ENCODE measurements at places on chromosomes 12 and 14. TPM values are rescaled to one million over a fixed set of nuclear protein-coding genes. Genes with fewer than 3 reads are reported as not detected.

The LALBA gene
- not detected for total RNA-seq

The IL22 gene
- total RNA-seq: not detected

The TGM1 gene
- 0.56 TPM for total RNA-seq

The WNT1 gene
- not detected for total RNA-seq

The RAB3IP gene
- total RNA-seq: 2.7 TPM

DNA sequence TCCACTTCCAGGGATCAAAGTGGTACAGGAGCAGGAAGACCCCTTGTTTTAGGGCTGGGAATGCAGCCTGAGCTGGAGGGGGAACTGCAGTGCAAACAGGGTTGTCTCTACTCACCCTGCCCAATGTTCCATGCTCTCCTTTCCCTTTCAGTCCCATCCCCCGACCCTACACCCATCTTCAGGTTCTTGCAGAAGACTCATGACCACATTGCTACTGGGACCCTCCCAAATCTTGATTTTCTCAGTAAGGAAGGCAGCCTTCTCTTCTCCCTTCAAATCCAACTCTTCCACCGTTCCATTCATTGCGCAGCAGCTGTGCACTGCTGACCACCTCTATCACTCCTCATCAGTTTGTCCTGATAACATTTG lies 1.9 kb downstream of the SERPINA11 start:
- no peak overlapping the region for H3K27ac ChIP-seq
- no peaks in the 10 kb centered on the region for H3K4me1 ChIP-seq
- H3K36me3 ChIP-seq: no peaks in the 10 kb centered on the region

GRCh38 chr14:91149462-91149861 lies 35.6 kb downstream of the DGLUCY start:
- H3K36me3 ChIP-seq: peaks cover 8% of the 10 kb centered on the region
- H3K4me1 ChIP-seq: peaks cover 9% of the 10 kb centered on the region
- H3K27me3 ChIP-seq: peaks cover 20% of the 10 kb centered on the region
- peak; percentile 100 for DNase-seq
- peak overlapping the region; percentile 76 for H3K27ac ChIP-seq

DNA sequence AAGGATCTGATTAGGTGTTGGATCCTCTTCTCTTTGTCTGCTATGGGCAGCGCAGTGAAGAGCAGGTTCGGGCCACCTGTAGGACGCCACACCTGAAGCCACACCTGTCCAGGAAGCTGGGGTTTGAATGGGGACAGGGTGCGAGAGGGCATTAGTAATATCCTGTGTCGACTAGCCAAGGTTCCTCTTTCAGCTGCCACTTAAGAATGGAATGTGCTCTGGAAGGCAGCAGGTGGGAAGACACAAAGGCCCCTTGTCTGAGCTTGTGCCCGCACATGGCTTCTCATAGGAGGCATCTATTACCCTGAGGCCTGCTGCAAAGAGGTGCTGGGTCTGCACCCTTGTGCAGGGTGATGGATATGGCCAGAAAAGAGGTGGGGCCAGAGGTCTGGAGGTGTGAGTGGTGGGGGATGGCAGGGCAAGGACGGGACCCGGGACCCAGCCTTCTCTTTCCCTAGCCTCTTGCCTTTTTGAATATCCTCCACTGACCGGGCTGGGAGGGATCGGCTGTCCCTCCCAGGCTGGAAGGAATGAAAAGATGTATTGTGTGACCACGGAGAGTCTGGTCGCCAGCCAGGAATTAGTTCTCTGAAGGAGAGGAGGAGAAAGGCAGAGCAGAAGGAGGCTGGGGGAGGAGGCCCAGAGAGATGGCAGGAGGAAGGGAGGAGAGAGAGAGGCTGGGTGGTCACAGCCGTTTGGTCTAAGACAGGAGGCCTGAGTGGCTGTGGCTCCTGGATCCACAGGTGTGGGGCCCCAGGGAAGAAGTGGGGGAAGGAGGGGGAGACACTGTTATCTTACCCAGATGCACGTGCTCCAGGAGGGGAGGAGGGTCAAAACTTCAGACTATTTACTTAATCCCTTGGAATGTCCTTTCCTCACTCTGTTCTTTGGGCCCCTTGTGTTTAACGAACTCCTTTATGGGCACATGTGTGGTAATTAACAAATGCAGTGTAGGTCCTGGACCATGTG lies 101.5 kb downstream of the SMOC1 start:
- H3K27me3 ChIP-seq: no peaks in the 10 kb centered on the region
- peaks cover 14% of the 10 kb centered on the region for H3K36me3 ChIP-seq
- H3K27ac ChIP-seq: no peak overlapping the region
- DNase-seq: no peak
- H3K4me1 ChIP-seq: peaks cover 19% of the 10 kb centered on the region
- no peak overlapping the region for H3K4me3 ChIP-seq

DNA sequence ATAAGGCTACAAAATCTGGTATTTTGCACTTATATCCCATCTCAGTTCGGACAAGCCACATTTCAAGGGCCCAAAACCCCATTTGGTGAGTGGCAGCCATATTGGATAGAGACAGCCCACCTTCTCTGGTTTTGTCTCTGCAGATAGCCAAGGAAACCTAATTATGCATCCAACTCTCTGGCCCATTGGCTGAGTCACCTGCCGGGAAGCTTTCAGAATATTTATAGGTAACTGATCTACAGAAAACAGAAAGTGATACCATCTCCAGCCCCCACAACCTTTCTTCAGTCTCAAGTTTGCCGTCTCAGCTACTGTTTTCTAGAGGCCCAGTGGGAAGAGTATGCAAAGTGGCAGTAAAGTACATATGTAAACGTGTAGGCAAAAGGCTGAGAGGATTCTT lies 33.7 kb upstream of the PPP1CC start:
- peaks cover 5% of the 10 kb centered on the region for H3K27me3 ChIP-seq
- H3K36me3 ChIP-seq: no peaks in the 10 kb centered on the region
- no peak overlapping the region for H3K27ac ChIP-seq
- no peaks in the 10 kb centered on the region for H3K4me1 ChIP-seq

DNA sequence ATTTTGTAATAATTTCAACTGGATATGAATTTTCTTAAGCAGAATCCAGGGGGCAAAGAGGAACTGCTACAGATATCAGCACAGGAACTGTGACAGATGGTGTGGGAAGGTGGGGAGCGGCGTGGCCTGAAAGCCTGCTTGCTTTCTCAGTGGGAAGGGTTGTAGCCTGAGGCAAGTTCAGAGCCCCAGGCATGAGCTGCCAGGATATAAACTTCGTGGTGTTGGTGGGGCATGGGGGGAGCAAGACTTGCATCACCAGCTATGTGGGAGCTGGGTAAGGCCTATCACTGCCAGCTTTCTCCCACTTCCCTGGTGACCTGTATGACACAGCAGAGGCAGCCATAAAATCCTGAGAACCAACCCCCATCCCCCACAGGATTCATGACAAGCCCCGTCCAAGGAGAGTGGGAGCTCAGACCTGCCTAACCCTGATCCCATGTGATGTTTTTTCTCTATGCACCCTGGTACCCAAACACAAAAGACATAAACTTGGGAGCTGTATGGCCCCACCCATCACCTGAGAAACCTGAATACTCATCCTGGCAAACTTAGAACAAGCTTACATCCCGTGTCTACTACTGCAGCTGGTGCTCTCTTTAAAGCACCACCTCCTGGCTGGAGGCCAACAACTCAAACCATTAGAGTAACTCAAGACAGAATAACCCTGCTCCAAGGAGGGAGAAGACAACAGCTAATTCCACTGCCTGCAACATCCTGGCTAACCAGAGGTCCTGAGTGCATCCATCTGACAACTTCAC lies 16.5 kb downstream of the CLEC1A start:
- H3K4me3 ChIP-seq: no peak overlapping the region
- no peaks in the 10 kb centered on the region for H3K27me3 ChIP-seq
- no peak overlapping the region for H3K27ac ChIP-seq
- no peaks in the 10 kb centered on the region for H3K36me3 ChIP-seq
- no peaks in the 10 kb centered on the region for H3K4me1 ChIP-seq
